Activated T-cell treated with anti-CD3 and anti-CD28 coated beads, Interleukin-2, amount 50 U/mL, for 48 hours (primary cell): ENCODE measurements at places on chromosomes 3 and 15.

DNA sequence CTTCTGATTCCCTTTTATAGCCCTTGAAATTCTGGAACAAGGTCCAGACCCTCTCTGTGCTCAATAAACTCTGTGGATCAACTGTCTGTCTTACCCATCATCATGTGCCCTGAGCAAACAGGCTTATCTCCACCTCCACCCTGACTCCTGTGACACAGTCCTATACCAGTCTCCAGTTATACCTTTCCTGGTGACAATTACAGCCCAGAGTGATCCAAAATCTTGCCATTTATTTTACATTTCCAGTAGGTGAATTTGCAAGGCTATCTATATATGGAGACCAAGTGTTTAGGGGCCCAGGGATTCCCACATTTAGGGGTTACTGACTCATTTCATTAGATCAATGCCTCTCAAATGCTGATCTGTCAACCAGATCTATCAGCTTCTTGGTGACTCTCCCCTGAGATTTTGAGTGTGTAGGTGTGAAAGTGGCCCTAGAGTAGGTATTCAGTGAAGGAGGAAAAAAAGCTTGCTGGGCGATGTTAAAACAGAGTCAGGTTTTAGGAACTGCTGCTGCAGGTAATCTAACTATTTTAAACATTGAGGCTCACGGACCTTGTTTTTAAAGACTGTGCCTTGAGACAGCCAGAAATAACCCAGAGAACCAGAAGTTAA lies 229.6 kb upstream of the WNT5A start:
- no peak for DNase-seq

GRCh38 chr3:10286596-10287295 lies 6.0 kb downstream of the GHRL start:
- DNase-seq = peak; percentile 33

GRCh38 chr3:37068031-37068430 lies 74.7 kb downstream of the MLH1 start:
- DNase-seq = no peak

DNA sequence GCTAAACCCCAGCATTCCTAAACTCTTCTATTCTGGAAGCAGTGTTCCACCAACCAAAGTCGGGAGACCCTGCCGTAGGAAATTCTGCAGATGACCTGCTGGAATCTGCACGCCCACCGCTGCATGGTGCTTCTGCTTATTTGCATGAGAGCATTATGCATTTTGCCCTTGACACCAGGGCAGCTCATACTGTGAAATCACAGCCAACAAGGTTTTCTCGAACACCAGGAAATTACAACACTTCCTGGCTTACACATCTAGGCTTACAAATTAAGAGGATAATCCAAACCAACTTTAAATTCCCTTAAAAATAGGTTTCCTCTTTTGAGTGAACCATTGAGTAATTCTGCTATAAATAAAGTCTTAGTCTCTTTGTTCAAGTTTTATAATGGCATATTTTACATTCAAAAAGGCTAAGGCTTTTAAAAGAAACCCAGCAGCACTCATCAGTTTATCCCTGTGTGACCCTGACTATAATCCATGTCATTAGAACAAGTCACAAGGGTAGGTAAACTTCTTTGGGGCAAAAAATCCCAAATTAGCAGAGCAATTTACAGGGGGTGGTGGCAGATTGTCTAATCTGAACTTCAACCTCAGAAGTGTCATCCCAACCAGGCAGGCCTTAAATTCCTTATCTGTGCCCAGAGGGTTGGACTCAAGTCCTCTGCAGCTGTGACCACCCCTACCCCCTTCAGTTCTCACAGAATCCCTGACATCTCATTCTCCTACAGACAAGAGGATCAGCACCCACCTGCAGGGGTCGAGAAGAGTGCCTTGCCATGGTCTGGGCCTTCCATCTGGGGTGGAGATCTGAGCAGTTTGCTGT lies 33.5 kb upstream of the RBP1 start:
- DNase-seq = no peak

DNA sequence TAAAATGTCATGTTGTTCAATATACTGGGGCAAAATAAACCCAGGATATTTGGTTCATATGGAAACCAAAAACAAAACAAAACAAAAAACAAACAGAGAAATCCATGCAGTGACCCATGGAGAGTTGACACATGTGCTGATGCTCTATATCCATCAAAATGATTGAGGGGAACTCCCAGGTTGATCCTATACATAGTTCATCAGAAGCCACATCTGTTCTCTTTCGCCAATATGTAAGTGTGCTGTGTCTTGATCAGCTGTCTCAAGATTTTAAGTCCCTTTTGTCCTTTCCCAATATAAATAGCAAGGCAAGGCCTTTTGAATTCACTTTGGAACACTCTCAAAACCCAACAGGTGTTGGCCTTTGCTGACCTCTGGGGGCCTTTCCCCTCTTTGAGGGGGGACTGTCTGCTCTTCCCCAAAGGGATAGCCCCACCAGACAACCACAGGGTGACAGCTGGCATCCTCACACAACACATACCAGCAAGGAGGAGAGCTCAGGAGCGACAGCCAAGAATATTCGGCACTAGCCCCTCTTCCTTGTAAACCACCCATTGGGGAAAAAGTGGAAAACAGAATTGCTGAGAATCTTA lies 209.4 kb upstream of the CD96 start:
- no peak for DNase-seq

DNA sequence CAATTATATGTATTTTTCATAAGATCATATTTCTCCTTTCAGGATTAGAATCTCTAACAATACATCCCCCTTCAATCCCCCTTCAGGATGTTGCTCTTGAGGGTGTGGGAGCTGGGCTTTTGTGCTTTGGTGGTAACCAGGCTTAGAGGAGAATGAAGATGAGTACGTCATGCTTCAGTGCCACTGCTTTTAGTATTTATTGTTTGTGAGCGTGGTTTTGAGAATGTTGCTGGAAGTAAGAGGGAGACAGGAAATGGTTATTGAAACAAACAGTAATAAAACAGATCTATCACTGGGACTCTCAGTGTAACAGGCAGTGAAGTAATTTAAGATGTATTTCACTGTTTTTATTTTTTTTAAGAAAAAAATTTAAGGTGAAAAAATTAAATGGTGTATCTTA lies 35.3 kb downstream of the GBE1 start:
- no peak for DNase-seq

GRCh38 chr15:98785807-98786621 lies 137.7 kb downstream of the IGF1R start:
- no peak for DNase-seq

DNA sequence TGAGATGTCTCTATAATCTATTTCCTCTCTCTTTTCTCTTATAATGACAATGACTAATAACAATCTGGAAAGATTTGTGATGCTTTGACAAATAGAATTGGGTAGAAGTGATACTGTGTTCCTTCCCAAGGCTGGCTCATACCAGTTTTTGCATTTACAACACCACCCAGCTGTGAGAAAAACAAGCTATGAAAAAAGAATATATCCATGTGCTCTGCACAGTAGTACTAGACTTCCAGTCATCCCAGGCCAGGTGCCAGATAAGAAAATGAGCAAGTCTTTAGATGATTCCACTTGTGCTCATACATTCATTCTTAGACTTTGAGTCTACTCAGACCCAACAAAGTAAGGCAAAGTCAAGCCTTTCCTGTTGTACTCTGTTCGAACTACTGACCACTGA lies 350.2 kb upstream of the POU1F1 start:
- DNase-seq = no peak

GRCh38 chr15:42604894-42605744 lies 29.7 kb downstream of the STARD9 start:
- DNase-seq = no peak

DNA sequence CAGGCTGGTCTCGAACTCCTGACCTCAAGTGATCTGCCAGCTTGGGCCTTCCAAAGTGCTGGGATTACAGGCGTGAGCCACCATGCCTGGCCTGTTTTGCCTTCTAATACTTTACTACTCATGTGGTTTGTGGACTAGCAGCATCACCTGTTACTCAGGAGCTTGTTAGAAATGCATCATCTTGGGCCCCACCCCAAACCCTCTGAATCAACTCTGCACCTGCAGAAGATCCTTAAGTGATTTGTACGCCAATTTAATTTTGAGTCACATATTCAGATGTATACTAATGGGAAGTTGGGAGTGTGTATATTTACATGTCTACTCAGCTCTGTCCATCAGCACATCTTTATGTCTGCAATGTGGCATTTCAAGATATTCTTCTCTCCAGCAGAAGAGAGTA lies 6.1 kb downstream of the TBC1D21 start:
- DNase-seq = no peak

DNA sequence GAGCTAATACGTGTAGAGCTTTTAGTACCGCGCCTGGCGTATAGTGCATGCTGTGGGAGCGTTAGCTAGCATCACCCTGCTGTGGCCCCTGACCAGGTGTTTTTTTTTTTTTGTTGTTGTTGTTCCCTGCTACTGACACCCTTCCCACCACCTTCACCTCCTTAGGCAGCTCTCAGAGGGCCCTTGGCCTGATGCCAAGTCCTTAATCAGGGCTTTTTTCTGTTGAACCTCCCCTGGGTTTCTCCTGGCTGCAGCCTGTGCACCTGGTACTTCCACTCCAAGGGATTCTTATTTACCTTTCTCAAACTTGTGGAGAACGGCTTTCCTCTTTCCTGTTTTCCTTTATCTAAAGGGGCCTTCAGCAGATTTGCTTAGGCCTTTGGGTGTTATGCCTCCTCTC lies 53.3 kb downstream of the SLC7A14 start:
- DNase-seq = no peak

GRCh38 chr3:141242377-141243092 lies 10.9 kb downstream of the PXYLP1 start:
- DNase-seq = no peak

GRCh38 chr3:139519998-139520737 lies 19.4 kb downstream of the RBP1 start:
- DNase-seq = peak; percentile 30

DNA sequence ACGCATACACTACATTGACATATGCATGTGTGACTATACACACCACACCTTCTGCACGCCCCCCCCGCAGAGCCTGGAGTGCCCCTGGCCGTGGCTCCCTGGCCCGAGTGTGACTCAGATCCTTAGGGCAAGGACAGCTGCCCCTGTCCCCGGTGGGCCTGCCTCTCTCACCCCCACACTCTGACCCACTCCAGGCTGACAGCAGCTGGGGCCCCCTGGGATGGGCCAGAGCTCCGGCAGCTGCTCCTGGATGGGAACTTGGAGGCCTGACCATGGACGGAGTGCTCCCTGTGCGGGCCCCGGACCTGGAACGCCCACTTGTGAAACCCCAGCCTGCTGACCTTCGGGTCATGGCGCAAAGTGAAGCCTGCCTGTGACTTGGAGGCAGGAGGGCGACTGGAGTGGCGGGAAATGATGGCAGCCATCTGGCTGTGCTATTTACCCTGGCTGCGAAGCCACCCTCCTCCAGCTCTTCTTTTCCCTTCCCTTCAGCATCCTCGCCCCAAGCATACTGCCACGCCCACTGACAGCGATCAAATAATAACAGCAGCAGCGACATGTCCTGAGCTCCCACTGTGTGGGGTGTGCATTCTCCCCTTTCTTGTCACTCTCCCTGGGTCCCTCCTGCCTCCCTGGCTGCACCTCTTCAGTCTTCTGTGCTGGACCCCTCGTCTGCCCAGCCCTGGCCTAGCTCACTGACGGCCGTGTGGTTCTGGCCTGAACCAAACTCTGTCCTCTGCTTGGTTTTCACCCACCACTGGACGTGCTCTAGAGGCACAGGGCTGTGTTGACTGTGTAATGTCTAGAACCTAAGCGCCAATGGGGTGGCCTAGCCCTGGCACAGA lies 90.7 kb upstream of the MEF2A start:
- DNase-seq = no peak

DNA sequence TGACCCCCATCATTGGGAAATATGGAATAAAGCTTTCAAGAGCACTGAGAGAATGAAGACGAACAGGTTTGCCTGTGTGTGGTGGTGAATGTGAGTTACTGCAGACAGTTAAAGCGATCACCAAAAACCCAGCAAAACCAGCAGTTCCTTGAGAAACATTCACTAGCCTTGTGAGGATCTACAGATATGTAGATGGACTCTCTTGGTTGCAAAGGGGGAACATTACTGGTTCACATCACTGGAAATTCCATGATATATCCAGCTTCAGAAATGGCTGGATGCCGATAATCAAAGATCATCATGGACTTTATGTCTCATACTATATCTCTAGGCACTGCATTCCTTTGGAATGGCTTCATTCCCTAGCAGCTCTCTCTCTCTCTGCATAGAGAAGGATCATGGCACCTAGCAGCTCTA lies 10.2 kb upstream of the HERC1 start:
- DNase-seq = no peak

- DNase-seq = no peak
Observed at GRCh38 chr3:7000501-7000900, 139.6 kb downstream of the GRM7 start.

DNA sequence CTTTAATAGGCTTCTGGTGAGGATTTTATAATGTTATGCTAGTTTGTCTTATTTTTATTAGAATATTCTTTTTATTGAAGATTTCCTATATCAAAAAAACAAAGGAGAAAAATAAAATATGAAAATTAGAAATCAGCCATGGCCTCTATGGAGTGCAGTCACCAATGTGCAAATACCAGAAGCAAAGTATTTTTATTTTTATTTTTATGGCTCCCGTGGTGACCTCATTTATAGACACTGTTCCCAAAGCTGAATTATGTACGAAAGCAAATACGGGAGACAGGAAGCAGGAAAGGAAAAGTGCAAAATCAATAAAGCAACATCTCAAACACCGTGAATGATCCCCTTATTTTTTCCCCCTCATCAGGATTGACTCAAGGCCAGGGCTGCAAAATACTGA lies 35.1 kb downstream of the DAZL start:
- no peak for DNase-seq

DNA sequence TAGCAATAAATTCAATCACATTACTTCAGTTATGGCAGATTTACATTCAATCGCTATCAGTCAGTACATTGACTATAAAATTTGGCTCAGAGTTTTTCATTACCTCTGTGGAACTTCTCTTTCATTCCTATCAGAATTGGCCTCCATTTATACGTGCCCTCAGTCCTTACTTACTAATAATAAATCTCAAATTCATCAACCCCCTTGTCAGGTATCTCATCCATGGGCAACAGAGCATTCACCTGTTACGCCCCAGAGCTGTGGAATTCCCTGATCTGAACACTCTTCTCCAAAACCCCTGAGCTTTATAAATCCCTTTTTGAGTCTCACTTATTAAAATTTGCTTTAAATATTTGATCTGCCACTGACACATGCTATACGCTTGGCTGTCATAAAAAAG lies 492.9 kb downstream of the GBE1 start:
- DNase-seq = no peak

DNA sequence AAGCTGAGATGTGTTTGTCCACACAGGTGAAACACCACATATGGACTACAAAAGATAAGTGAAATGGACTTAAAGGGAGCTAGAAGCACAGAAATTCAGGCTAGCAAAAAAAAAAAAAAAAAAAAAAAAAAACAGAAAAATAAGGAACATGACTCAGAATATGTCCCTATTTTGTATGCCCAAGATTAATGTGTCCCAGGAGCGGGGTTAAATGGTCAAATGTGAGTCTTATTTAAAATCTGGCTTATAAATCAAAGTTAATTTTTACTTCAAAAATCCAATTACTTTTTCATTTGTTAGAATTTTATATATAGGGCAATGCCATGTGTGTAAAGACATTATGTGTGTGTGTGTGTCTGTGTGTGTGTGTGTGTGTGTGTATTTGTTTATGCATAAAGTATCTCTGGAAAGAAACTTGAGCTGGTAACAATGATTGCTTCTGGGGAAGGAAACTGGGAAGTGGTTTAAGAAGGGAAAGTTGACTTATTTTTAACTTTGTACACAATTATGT lies 986.5 kb downstream of the ROBO2 start:
- no peak for DNase-seq

GRCh38 chr3:8607234-8608040 lies 37.2 kb downstream of the SSUH2 start:
- no peak for DNase-seq
